ENCODE measurements at places on chromosomes 6 and 20.

DNA sequence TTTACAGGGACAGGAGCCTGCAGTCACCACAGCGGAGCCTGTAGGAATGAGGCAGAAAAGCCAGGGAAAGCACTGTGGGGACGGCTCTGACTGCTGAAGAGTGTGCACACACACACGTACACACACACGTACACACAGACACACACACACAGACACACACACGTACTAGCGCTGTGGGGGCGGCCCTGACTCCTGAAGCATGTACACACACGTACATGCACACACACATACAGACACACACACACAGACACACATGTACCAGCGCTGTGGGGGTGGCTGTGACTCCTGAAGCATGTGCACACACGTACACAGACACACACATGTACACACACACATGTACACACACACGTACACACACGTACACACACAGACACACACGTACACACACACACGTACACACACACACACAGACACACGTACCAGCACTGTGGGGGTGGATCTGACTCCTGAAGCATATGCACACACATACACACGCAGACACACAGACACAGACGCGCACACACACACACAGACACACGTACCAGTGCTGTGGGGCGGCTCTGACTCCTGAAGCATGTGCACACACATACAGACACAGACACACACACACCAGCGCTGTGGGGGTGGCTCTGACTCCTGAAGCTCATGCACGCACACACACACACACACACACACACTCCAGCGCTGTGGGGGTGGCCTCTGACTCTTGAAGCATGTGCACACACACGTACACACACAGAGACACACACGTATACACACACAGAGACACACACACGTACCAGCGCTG is 127.3 kb downstream of the DLL1 start:
- no peak for DNase-seq

GRCh38 chr20:63619086-63619485 is 7.8 kb downstream of the GMEB2 start:
- no peak for DNase-seq

DNA sequence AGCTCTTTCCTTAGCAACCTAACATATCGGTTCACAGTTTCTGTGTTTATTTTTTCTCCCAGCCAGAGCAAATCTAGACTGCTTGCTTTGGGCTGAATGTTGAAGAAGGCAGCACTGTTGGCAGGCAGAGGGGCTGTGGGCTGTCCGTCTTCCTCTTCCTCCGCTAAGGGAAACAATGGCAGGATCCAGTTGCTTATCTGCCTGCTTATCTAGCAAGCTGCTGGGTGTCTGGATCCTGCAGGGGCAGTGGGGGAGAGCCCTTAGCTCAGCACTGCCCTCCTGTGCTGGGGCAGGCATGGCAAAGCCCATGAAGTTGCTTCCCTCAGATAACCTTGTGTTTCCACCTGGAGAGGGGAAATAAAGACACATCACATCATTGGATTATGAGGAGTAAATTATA is 92.7 kb upstream of the CD93 start:
- DNase-seq, result no peak

- DNase-seq, result no peak
Measured at GRCh38 chr6:53920881-53921280, 126.1 kb downstream of the LRRC1 start.

GRCh38 chr6:93407186-93407585 is 12.2 kb downstream of the EPHA7 start:
- no peak for DNase-seq

- DNase-seq, result no peak
Measured at GRCh38 chr20:36318166-36318565, 12.0 kb downstream of the DLGAP4 start.

DNA sequence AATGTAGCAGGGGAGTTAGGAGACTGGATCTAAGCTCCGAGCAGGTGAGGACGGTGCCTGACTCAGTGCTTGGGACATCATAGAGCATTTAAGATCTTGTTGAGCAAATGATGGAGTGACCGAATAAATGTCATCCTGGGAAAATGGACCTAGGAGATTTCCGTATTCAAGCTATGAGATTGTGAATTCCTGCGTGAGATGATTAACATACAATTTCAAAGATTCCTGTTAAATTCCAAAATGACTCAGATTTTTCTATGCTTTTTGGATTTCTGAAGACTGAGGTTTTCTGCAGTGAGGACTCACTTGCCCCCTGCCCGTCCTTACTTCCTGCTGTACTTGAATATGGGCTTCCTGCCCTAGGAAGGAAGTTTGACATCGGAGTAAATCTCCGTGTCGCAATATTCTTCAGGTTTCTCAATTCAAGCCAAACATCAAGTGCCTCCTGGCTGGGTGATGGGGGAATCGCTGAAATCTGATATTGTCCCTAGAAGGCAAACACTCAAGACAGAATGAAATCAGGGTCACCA is 5.2 kb downstream of the SYTL3 start:
- no peak for DNase-seq

DNA sequence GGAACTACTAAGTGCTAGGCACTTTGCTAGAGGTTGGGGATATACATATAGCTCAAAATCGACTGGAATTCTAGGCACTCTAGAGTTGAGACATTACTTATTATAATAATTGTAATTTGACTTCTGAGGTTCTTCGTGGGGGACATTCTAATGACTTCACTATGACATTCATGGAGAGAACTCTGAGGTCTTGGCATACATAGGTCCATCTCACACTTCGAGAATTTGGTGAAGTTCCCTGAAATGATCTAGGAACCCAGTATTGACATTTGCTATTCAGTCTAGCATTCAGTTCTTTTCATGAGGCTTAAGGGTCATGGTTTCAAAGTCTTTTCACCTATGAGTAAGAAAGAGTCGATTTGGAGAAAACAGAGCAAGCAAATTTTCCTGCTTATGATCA is 446.6 kb upstream of the JAG1 start:
- no peak for DNase-seq

DNA sequence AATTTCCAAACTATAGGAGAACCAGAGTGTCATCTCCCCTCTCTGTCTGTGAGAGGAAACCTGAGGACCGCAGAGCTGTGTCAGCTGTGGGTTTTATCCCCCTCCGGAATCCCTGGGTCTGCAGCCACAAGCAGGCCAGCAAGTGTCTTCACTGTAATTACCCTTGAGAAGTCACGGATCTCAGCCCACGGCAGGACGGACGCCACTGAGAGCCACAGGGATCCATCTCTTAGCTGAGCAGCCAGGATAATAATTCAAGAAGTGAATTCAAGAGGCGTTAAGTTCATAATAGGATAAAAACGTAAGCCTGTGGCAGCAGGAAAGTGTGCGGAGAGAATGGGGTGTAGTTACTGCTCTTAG is 37.0 kb downstream of the DLL1 start:
- no peak for DNase-seq

GRCh38 chr6:157647261-157647915 is 175.7 kb upstream of the SNX9 start:
- no peak for DNase-seq

All from CD4-positive, alpha-beta memory T cell (primary cell).